Cerebellum (tissue), 4 donors: ENCODE measurements at places on chromosomes 4 and X.

- no peak for DNase-seq
These were observed 6.3 kb upstream of the SGMS2 start for GRCh38 chr4:107818301-107818910.

DNA sequence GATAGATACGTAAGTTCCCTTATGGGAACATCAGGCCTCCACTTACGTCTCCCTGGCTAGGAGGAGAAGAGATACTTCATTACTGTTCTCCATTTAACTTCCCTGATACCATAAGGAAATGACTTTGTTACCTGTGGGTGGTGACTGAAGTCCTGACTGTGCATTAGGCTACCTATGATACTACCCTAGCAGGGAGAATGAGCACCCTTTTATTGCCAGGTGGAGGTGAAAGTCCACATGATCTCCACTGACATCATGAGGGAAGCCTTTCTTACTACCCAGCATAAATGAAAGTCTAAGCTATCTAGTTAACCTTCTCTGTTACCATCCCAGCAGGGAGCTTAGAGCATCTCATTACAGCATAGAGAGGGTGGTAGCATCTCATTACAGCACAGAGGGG, 24.4 kb upstream of the LAMTOR3 start:
- no peak for DNase-seq

- DNase-seq: no peak
These were observed 76.2 kb downstream of the PTPN13 start for GRCh38 chr4:86670298-86670697.

DNA sequence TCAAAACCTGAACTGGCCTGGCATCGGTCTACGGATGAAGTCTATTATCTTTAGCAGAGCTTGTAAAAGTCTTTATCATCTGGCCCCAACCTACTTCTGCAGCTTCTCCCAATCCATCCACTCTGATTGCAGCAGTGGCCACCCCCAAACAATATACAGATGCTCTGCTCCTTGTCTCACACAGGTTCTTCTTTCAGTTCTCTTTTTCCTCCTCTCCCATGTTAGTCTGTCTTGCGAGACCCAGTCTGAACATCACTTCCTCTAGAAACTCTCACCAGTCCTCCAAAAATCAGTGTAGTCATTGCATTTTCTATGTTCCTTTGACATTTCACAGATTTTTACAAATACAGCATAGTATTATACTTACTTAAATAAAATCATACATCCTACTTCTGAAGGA, 163.0 kb downstream of the FRMPD4 start:
- DNase-seq: no peak

DNA sequence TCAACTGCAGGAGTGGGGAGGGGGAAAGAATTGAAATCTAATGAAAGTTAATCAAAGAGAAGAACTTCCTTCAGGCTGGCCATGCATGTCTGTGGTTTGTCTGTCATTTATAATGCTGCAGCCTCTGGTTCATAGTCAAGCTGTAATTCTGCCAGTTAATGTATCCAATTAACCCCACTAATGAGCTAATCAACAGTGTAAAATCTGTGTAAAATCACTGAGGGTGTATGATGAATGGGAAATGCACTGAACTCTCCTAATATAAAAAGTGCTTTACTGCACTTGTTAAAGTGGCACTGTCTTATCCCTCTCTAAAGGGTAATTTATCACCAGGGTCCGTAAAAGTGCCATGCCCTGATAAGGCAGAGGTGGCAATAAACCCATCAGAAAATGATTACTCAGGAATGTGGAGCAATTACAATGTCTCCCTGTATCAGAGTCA, 798.1 kb downstream of the PDHA2 start:
- DNase-seq: no peak

GRCh38 chr4:89486042-89486441, 178.4 kb upstream of the GPRIN3 start:
- DNase-seq: no peak

DNA sequence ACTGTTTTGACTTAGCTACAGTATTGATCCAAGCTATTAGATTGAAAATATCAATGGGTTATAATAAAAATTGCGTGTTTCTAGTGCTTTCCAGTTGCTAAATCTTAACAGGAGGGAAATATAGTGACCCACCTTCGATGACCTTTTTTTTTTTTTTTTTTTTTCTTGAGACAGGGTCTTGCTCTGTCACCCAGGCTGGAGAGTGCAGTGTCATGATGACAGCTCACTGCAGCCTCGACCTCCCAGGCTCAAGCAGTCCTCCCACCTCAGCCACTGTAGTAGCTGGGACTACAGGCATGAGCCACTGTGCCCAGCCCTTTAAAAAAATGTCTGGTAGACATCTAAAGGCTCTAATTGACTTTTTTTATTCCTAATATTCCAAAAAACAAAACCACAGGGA, 3.8 kb upstream of the ASB5 start:
- no peak for DNase-seq

DNA sequence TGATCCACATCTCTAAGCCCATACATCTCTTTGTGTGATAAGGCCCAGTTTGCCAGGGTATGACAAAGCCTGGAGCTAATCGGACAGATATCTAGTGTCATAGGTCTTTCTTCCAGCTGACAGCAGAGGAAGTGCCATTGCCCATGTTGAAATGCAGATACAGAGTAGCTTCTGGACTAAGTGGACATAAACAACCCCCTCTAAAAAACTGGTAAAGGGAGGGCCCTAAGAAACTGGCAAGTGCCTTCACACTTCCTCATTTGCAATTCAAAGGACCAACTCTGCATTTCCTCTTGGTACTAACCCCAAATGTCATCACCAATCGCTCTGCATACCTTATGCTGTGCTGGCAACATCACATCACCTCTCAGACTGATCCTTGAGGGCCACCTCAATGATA, 20.8 kb downstream of the ARHGEF6 start:
- DNase-seq: no peak

DNA sequence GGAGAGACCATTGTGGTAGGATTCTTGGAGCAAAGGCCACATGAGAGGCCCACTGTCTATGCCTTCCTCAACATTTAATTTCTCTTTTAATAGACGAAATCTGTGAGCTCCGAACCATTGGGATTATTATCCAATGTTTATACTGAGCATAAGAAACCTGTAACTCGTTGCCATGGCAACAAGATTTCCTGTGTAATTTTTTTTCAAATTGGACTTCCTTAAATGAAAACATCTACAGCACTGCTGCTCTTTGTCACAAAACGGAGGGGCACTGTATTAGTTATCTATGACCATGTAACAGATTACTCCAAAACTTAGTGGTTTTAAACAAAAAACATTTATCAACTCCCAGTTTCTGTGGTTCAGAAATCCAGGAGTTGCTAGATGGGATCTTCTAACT, 38.7 kb downstream of the PPP1R2C start:
- no peak for DNase-seq

DNA sequence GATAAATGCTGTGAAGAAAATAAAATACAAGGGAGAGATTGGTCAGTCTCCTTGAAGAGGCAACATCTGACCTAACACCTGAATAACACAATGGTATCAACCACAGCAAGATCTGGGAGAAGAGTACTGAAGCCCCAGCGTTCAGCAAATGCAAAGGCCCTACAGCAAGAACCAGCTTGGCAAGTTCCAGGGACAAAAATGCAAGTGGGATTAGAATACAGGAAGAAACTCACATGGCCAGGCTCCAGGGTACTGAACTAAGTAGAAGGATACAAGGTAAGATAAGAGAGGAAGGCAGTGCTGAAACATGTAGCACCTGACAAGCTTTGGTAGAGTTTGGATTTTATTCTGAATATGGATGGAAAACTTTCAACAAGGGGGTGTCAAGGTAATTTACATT, 3.6 kb downstream of the SMIM14 start:
- DNase-seq: no peak

- DNase-seq: no peak
These were observed 126.8 kb upstream of the CXorf66 start for GRCh38 chrX:140092121-140092520.

GRCh38 chr4:73875401-73875800, 6.2 kb downstream of the CXCL1 start:
- DNase-seq: no peak

- no peak for DNase-seq
These were observed 22.2 kb downstream of the SMIM43 start for GRCh38 chr4:121742794-121743193.

DNA sequence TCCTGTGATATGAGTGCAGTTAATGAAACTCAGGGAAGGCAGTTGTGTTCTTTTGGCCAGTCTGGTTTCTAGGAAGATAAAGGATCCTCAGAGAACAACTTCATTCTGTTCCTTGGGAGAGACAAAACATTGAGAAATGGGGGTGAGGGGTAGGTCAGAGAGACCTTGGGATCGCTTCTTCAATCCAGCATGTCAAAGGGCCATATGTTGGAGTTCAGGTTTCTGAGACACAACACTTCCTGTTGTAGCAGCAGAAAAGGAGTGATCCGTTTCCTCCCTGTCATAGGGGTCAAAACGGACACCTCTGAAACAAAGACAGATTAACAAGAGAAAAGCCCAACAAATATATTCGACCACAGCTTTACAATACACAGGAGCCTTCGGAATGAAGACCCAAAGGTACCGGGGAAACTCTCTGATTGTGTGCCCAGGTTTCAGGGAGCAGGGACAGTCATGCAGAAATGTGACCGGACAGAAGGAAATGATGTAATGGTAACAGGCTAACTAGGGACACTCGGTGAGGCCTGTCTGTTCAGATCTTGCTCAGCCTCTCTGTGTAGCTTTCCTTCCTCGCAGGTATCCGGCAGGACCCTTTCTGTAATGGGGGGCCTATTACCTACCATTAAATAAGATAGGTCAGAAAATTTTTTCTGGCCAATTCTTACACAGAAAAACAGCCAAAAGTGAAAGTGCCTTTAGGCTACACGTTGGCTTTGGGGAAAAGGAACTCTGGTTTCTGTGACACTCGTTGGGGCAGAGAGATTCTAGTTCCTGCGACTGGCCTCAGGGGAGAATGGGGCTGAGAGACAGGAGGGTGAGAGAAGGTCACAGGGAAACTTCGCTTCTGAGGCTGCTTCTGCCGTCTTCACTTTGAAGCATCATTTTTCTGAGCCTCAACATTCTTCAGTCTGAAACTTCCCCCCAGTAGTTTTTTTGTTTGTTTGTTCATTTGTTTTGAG, 103.3 kb upstream of the TLR3 start:
- no peak for DNase-seq

- no peak for DNase-seq
These were observed 131.8 kb downstream of the AFF1 start for GRCh38 chr4:87066403-87067123.

DNA sequence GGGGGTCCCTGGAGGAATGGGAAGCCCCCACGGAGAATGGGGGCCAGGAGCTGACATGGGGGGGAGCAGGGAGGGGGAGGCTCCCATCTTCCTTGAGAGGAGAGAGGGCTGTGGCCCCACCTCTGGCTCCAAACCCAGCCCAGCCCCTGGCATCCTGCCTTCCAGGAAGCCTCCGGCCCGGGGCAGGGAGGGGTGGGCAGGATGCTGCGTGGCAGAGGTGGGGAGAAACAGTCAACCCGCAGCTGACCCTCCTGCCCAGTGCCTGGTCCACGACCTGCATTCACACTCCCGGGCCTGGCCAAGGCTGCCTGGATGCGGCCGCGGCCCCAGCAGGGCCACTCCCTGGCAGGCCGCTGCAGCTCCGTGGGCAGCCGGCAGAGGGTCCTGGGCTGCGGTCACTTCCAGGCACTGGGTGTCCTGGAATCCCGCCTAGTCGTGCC, 39.0 kb downstream of the CPLX1 start:
- DNase-seq: no peak

DNA sequence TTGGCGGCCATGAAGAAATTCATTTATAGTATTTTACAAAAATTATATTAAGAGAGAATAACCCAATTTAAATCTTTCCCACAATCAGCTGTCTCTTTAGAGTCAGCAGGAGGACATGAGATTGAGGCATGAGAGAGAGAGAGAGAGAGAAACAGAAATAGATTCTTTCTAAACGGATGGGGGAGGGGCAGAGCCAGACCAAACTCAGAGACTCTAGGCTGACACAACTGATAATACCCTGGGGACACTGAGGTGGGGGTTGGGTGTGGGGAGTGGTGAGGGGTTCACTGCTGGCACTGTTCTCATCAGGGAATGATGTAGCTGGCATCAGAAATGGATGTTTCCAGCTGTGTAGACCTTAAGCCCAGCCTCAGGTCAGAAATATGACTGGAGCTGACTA, 20.5 kb upstream of the HOPX start:
- no peak for DNase-seq

DNA sequence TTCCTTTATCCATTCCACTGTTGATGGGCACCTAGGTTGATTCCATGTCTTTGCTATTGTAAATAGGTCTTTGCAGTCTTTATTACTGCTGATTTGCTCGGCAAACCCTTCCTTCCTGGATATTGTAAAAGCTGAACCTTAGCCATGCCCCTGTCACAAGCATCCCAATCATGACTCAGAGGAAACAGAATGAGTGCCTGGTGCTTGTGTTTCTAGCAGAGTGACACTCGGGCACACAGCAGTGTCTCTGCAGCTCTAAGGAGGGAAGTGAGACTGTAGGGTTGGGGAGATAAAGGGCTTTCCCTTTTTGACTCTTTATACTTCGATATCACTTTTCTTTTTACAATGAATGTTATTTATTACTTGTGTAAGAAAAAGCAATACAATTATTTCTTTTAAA, 83.3 kb downstream of the AKAP4 start:
- no peak for DNase-seq

GRCh38 chr4:166017804-166018203, 144.8 kb downstream of the TLL1 start:
- no peak for DNase-seq

GRCh38 chrX:2325076-2325784, 175.5 kb downstream of the DHRSX start:
- DNase-seq: peak; percentile 37

DNA sequence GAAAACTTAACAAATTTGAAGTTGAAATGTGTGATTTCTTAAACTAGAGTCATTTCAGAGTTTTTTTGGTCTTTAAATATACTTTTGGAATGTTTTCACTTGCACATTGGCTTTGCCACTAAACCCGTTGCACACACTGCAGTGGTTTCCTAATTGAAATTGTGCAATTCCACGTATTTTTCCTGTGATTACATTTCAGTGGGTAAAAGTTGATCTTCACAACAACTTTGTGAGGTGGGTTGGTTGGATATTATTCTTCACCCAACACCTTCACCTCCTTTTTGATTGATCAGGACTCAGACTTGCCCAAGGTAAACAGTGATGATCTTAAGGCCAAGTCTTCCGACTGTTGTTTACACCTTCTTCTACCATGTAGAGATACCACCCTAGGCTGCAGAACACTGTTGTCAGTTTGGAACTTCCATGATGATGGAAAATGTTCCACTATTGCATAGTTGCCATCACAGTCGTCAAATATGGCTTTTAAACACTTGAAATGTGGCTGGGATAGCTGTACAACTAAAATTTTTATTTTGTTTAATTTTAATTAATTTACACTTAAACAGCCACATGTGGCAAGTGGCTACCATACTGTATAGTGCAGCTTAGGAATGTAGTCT, 13.7 kb downstream of the SEPTIN11 start:
- DNase-seq: no peak

- DNase-seq: no peak
These were observed 62.0 kb upstream of the VCX2 start for GRCh38 chrX:8233091-8233490.

DNA sequence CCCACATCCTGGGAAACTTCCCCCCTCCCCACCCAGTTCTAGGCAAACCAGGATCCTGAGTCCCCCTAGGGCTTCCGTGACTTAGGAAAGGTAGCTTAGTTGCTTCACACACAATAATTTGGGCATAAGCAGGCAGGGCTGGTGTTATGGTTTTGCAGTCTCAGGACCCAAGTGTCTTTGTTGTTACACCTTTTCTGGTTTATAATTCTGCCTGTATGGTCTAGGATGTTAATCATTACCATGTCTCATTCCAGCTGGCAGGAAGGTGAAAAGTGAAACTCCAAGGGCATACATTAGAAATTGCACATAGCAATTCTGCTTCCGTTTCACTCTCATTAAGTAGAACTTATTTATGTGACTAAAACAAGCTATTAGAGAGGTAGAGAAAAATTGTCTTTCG, 16.8 kb downstream of the UGT8 start:
- DNase-seq: no peak
